ENCODE measurements at places on chromosomes 5 and 9. TPM values are rescaled to one million over a fixed set of nuclear protein-coding genes. Genes with fewer than 3 reads are reported as not detected.

GRCh38 chr5:62786099-62786498 is 207.5 kb downstream of the LRRC70 start:
- DNase-seq = no peak

PHF24 gene
- 0.09 TPM for total RNA-seq

GRCh38 chr5:179828756-179829421 is 8.2 kb downstream of the SQSTM1 start:
- DNase-seq = no peak

DNA sequence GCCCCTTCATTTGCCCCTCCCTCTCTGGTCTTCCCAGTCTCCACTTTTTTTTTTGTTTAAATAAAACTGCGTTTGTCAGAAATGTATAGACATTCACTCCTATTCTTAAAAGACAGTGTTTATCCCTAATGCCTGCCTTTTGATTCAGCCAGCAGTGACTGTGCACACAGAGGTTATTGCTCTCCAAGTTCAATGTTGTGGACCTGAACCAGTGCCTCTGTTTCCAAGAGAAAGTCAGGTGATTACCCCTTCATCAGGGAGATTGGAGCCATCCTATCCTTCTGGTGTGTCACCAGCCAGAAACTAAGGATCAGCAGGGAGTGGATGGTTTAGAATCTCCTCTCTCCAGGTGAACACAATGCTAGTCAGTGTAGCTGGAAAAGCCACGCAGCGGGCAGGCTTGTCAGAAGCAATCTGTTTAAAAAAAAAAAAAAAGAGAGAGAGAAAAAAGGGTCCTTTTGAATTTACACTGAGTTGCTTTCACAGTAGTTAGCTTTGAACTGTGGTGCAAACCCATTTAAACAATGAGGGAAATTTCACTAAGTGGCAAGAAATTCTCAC is 167.5 kb upstream of the DMRT1 start:
- DNase-seq = no peak

PCDHGA4 gene
- 0.11 TPM for total RNA-seq

GRCh38 chr9:85645909-85646627 is 95.7 kb downstream of the AGTPBP1 start:
- DNase-seq = no peak

Data from activated CD4-positive, alpha-beta T cell treated with anti-CD3 and anti-CD28 coated beads for 36 hours (primary cell).